ENCODE measurements at places on chromosomes 11 and 22. TPM values are rescaled to one million over a fixed set of nuclear protein-coding genes. Genes with fewer than 3 reads are reported as not detected.

DNA sequence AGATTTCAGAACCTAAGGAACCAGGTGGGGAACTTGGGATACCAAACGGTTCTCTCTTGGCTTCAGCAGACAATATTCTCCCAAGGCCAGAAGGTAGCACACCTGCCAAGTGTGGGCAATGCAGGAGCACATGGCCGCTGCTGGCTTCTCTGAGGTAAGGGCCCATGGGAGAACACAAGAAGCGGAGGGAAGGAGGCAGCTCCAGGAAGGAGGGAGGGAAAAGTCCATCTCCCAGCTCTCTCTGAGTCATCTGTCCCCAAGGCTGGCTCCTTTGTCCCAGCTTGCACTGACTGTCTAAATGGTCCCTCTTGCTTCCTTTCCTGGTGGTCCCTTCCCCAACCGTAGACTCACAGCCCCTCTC lies 557.9 kb upstream of the CADM1 start:
- no peak overlapping the region for H3K4me3 ChIP-seq
- no peak for DNase-seq
- H3K27me3 ChIP-seq = peaks cover 8% of the 10 kb centered on the region
- H3K27ac ChIP-seq = no peak overlapping the region

GRCh38 chr11:2219318-2220017 lies 47.9 kb upstream of the TH start:
- H3K27ac ChIP-seq = no peak overlapping the region
- no peaks in the 10 kb centered on the region for H3K4me1 ChIP-seq
- H3K27me3 ChIP-seq = peaks cover 17% of the 10 kb centered on the region
- DNase-seq = no peak
- H3K36me3 ChIP-seq = no peaks in the 10 kb centered on the region

DNA sequence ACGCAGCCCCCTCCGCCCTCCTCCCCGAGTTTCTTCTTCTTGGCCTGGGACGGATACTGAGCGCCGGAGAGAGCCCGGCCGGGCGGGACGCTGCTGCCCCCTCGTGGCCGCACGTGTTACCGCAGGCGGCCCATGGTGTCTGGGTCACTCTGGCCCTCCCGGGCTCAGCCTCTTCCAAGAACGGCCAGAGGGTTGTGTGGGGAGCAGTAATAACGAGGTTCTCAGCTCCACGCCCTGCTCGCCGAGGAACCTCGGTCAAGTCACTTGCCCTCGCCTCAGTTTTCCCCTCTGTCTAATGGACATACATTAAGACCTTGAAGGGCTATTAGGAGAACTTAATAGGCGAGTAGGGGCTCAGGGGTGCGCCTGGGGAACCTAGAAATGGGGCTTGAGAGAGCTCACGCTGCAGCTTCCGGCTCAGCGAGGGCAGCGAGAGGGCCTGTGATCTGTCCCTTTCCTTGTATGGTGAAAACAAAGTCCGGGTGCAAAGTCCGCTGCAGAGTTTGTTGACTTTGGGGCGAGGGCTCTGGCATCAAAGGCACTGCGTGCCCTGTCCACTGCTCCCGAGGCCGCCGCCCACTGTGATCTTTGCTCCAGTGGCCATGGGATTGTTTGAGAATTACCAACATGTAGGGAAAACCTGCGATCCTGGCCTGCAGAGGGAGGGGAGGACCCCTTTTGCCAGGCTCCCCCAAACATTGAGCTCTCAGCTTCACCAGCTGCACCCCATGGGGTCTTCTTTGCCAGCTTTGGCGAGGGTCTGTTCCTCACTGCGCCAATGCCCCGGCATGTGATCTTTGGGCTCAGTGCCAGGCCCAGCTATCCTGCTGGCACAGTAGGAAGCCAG lies 14.4 kb upstream of the LRP5 start:
- peaks cover 19% of the 10 kb centered on the region for H3K4me1 ChIP-seq
- no peaks in the 10 kb centered on the region for H3K27me3 ChIP-seq

DNA sequence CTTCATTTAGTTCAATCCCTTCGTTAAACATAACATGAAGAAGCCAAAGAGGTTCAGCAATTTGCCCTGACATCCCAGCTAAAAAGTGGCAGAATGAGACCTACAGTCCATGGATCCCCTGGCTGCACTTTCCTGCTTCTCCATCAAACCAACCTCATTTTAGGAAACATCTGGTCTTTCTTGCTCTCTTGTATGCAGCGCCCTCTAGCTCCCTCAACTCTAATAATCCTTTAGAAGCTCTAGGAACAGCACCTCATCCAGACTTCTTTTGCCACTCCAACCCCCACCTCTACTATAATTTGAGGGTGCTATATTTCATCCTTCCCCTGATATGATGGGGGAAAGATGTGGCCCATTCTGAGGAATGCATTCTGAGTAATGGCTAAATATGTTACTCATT lies 7.4 kb downstream of the CNTF start:
- DNase-seq = peak; percentile 39
- H3K4me1 ChIP-seq = peaks cover 17% of the 10 kb centered on the region
- H3K4me3 ChIP-seq = no peak overlapping the region
- no peak overlapping the region for H3K27ac ChIP-seq

DNA sequence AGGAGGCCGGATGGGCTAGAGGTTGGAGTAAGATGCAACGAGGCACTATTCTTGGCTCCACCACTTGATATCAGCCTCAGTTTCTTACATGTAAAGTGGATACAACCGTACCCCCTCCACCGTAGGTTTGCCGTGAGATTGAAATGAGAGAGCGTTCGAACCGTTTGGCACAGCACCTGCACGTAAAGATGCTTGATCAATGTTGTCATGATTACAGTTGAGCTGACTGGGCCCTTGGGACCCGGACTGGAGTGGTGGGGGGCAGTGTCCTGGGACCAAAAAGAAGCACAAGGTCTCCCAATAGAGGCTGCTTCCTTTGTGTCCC lies 3.7 kb downstream of the APOC3 start:
- no peaks in the 10 kb centered on the region for H3K36me3 ChIP-seq
- no peak overlapping the region for H3K27ac ChIP-seq
- H3K27me3 ChIP-seq = no peaks in the 10 kb centered on the region
- H3K4me3 ChIP-seq = no peak overlapping the region
- peaks cover 33% of the 10 kb centered on the region for H3K4me1 ChIP-seq

- H3K36me3 ChIP-seq = no peaks in the 10 kb centered on the region
- DNase-seq = no peak
- no peak overlapping the region for H3K4me3 ChIP-seq
- H3K4me1 ChIP-seq = no peaks in the 10 kb centered on the region
- no peak overlapping the region for H3K27ac ChIP-seq
Observed at GRCh38 chr11:47672283-47672730, 29.9 kb upstream of the MTCH2 start.

- no peaks in the 10 kb centered on the region for H3K4me1 ChIP-seq
- no peak overlapping the region for H3K4me3 ChIP-seq
- no peak overlapping the region for H3K27ac ChIP-seq
Observed at GRCh38 chr22:48578138-48579042, 1249.3 kb downstream of the BRD1 start.

DNA sequence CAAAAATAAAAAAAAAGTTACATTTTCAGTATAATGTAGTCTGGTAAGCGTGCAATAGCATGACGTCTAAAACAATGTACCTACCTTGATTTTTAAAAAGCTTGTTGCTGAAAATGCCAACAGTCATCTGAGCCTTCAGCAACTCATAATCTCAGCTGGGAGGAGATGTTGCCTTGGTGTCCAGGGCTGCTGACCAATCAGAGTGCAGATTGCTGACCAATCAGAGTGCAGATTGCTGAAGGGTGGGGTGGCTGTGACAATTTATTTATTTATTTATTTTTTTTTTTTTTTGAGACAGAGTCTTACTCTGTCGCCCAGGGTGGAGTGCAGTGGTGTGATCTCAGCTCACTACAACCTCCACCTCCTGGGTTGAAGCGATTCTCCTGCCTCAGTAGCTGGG lies 17.8 kb downstream of the ZBED4 start:
- DNase-seq = no peak
- no peak overlapping the region for H3K27ac ChIP-seq
- H3K27me3 ChIP-seq = no peaks in the 10 kb centered on the region
- H3K4me1 ChIP-seq = no peaks in the 10 kb centered on the region

MRPL40 gene
- total RNA-seq = 57.5 TPM

FAT3 gene
- total RNA-seq = 0.38 TPM

MYBPC3 gene
- total RNA-seq = 3,138 TPM

PLAAT5 gene
- total RNA-seq = 7.2 TPM

TYR gene
- total RNA-seq = not detected

Data from heart right ventricle (tissue), 16 donors.